M059J (cell line): ENCODE measurements at places on chromosomes 6 and 20. TPM values are rescaled to one million over a fixed set of nuclear protein-coding genes. Genes with fewer than 3 reads are reported as not detected.

DNA sequence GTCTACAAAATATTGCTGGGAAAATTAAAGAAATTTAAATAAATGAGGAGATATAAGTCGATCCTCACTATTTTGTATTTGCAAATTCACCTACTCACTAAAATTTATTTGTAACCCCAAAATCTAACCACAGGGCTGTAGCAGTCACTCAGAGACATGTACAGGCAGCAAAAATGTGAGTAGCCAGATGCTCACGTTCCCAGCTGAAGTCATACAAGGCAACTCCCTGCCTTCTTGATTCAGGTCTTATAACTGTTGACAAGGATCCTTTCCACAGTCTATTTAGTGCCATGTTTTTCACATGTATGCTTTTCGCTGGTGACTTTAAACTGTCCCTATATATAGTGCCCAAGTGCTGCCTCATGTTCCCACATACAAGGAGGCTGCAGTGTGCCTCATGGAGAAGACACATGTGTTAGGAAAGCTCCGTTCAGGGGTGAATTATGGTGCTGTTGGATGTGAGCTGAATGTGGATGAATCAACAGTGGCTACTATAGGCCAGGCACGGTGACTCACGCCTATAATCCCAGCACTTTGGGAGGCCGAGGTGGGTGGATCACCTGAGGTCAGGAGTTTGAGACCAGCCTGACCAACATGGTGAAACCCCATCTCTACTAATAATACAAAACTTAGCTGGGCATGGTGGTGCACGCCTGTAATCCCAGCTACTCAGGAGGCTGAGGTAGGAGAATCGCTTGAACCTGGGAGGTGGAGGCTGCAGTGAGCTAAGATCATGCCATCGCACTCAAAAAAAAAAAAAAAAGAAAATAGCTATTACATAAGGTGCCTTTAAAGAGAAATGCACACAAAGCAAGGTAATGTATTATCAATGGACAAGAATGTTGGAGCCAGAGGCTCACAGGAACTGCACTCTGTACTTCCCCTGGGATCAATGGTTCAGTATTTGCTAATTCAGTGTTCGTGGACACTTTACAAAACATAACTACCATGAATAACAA lies 55.3 kb downstream of the STK35 start:
- peak; percentile 70 for DNase-seq

ACTL10 gene
- total RNA-seq = not detected in 2 replicates

DNA sequence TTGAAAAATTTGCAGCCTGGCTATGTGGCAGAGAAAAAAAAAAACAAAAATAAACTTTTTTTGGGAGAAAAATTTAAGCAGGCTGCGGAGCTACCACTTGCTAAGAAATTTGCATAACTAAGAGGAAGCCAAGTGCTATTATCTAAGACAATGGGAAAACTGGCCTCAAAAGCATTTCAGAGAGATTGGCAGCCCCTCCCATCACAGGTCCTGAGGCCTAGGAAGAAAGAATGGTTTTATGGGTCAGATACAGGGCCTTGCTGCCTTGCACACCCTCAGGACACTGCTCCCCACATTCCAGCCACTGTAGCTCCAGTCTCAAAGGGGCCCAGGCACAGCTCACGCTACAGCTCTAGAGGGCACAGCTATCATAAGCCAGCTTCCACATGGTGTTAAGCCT lies 777.9 kb downstream of the TENT5A start:
- DNase-seq = no peak

DNA sequence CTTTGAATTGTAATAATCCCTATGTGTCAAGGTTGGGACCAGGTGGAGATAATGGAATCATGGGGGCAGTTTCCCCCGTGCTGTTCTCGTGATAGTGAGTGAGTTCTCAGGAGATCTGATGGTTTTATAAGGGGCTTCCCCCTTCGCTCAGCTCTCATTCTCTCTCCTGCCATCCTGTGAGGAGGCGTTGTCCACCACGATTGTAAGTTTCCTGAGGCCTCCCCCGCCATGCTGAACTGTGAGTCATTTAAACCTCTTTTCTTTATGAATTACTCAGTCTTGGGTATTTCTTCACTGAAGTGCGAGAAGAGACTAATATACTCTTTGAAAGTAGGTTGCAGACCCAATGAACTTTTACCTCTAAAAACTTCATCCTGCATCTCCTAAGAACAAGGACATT lies 39.2 kb upstream of the KCNG1 start:
- no peak for DNase-seq

ZC2HC1B gene
- not detected in 2 replicates for total RNA-seq

DNA sequence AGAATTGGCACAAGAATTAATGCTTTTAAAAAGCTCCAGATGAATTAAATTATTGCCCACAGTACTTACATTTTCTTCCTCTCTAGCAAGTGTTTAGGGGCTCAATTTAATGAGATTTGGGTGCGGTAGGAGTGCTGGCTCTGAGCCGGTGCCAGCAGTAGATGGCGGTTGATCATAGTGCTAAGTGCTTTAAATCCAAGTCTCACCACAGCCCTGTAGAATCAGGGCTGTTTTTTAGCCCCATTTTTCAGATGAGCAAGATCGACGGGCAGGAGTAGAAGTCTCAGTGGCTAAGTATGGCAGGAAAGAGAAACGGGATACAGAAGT lies 136.9 kb upstream of the SALL4 start:
- DNase-seq = no peak

DNA sequence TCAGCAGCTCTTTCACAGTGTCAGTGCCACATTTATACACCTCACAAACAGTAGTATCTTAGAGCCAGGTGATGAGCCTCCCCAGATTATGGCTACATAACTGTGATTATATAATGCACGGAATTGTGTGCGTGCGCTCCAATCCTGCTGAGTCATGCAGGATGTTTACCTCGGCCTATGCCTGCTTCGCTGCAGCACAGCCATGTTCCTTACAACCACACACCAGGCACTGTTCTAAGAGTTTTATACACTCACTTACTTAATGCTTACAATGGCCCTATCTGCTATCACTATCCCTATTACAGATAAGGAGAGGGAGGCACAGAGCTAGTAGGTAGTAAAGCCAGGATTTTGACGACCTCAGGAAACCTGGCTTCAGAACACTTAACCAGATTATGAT lies 7.3 kb downstream of the ZKSCAN3 start:
- DNase-seq = no peak

GRCh38 chr6:18078866-18079265 lies 43.6 kb downstream of the NHLRC1 start:
- no peak for DNase-seq

- no peak for DNase-seq
These were observed 52.3 kb downstream of the HDGFL1 start for GRCh38 chr6:22621701-22622100.

DNA sequence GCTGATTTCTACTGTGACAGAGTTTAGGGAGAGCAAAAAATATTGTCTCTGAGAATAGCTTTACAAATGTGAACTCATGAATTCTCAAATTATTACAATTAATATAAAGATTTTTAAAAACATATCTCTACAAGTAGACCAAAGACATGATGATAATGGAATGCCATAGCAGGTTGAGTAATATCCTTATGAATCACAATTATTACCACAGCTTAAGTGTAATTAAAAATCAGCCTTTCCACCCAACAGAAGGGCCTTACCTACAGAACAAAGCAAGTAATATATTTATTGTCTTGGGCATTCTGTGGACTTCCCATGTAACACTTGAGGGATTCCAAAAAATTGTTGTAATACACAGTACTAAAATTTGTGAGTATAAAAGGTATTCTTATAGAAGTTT lies 1099.6 kb upstream of the GJE1 start:
- DNase-seq = peak; percentile 12
